ENCODE measurements at places on chromosomes 2 and 18.

DNA sequence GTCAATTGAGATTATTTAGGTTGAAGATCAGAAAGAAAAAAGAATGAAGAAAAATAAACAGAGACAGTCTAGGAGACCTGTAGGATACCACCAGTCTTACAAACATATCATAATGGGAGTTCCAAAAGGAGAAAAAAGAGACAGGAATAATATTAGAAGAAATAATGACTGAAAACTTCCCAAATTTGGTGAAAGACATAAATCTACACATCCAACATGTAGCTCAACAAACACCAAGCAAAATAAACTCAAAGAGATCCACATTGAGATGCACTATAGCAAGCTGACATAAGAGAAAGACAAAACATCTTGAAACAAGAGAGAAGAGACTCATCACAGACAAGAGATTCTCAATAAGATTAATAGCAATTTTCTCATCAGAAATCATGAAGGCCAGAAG, 274.0 kb downstream of the TFCP2L1 start:
- no peak for DNase-seq

DNA sequence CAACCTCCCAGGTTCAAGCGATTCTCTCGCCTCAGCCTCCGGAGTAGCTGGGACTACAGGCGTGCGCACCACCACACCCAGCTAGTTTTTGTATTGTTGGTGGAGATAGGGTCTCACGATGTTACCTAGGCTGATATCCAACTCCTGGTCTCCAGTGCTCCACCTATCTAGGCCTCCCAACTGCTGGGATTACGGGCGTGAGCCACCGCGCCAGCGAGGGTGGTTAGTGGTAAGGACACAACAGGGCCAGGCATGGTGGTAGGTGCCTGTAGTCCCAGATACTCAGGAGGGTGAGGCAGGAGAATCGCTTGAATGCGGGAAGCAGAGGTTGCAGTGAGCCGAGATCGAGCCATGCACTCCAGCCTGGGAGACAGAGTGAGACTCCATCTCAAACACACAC, 26.6 kb upstream of the DUSP2 start:
- DNase-seq, result no peak

- no peak for DNase-seq
Observed at GRCh38 chr18:10528439-10528838, 2.6 kb downstream of the NAPG start.

DNA sequence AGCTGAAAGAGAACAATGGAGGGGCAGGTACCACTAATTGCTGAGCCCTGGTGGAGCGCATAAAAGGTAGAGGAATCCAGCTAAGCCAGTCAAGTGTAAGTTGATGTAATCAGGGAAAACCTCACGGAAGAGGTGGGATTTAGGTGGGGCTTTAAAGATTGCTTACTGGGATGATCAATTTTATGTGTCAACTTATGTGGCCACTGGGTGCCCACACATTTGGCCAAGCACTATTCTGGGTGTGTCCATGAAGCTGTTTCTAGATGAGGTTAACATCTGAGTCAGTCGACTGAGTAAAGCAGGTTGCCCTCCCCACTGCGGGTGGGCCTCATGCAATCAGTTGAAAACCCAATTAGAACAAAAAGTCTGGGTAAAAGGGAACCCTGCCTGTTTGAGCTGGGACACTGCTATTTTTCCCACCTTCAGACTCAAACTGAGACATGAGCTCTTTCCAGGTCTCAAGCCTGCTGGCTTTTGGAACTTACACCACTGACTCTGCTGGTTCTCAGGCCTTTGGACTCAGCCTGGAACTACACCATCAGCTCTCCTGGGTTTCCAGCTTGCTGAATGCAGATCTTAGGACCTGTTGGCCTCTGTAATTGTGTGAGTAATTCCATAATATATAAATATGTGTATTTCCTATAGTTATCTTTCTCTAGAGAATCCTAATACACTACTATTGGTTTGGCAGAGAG, 67.3 kb downstream of the MYO5B start:
- no peak for DNase-seq

GRCh38 chr2:168702579-168702978, 99.9 kb upstream of the NOSTRIN start:
- no peak for DNase-seq

DNA sequence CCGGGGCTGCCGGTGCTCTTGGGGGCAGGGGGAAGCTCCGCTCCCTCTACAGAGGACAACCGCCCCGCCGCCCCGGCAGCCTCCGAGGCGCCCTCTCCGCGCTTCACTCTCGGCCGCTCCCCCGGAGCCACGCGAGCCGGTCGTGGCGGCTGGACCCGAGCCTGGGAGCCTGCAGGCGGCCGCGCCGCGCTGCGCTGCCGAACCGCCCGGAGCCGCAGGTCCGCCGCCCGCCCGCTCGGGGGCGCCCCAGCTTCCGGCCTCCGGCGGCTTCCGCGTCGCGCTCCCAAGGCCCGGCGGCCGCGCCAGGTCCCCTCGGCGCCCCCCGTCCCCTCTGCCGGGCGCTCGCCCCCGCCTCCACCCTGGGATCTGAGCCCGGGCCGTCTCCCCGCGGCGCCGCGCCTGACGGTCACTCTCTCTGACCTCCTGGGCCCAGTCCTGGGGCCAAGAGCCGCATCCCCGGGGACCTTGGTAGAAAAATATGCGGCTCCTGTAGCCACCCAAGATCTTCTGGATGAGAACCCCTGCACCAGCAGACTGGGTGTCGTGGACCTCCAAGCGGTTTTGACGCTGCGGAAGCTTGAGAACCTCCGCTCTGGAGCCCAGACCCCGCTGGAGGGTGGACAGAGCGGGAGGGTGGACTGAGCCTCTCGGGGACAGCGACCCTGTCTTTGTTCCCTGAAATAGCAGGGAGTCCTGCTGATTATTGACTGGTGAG, 44.3 kb downstream of the SERTAD2 start:
- DNase-seq, result peak; percentile 70

DNA sequence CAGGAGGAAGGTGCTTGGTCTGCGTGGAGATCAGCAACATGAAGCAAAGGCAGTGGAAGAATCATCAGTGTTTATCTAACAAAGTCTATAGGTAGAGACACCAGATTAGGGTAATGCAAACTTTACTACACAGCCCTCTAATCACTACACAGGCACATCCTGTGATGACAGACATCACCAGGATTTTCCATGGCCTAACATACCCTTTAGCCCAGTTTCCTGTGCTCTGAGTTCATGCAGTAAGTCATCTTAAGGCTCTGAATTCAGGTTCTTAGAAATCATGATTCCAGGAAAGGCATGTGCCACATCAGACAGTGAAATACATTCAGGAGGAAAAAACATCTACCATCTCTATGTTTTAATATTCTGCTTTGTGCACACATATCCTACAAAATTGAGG, 708.5 kb upstream of the SLC8A1 start:
- DNase-seq, result no peak

GRCh38 chr2:163667064-163667887, 68.5 kb downstream of the FIGN start:
- DNase-seq, result no peak

DNA sequence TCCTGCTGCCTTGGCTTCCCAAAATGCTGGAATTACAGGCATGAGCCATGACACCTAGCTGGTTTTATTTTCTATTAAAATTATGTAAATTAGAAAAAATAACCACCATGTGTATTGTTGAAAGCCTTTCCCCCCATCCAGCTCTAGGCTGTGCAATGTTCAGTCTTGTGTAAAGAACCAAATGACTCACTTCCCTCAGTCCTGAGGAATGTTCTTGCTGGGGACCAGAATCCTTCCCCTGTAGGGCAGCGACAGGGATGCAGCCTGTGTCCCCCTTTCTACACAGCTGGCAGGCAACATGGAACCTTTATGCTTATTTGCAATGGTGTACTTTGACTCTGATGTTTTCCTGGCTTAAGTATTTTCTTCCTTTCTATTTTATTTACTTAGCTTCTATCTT, 29.4 kb downstream of the AOX1 start:
- DNase-seq, result no peak

DNA sequence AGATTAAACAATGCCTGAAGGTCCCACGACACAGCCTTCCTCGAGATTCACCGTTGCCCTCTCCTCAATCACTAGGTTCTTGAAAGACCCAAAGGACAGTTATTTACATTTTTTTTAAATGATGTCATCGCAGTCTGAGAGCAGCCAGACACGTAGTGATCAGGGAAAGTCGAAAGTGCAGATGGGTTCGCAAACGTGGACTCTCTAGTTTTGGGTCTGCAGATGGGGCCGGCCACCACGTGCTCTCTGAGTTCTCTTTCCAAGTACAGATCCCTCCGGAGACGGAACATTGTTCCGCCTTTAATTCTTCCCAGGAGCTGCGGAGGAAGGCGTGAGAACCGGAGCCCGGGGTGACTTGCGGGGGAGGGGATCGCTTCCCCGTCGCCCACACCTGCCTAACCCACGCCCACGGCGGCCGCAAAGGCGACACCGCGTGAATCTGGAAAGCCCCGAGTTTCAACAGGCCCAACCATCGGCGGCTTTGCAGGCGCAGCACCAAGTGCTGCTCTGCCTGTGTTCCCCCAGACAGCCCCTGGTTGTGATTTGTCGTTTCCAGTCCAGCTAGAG, 54.3 kb downstream of the PKDCC start:
- peak; percentile 81 for DNase-seq

Measured in stimulated activated CD4-positive, alpha-beta T cell treated with anti-CD3 and anti-CD28 coated beads, Interleukin-12 subunit alpha, Interleukin-12 subunit beta, amount 100 ng/mL, for 4 hours (primary cell).